Kidney tubule cell (primary cell): ENCODE measurements at places on chromosomes 5 and 9.
A peak's percentile ranks its signal among the peaks of the same experiment; 100 is the strongest.

DNA sequence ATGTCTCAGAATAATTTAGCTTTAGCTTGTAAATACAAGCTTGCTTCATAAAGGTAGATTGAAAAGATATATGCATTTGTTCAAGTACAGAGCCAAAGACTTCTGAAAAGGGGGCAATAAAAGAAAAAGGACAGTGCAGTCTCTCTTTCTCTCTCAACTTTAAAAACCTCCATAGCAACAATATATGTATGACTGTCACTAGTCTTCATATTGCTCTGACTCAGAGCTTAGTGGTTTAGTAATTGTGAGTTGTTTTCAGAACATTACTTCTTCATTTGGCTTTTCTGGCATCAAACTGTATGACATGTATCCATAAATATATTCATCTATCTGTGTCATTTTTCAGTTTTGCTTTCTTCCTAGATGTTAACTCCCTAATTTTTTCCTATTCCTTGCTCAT lies 194.6 kb upstream of the KIF2A start:
- DNase-seq: no peak

DNA sequence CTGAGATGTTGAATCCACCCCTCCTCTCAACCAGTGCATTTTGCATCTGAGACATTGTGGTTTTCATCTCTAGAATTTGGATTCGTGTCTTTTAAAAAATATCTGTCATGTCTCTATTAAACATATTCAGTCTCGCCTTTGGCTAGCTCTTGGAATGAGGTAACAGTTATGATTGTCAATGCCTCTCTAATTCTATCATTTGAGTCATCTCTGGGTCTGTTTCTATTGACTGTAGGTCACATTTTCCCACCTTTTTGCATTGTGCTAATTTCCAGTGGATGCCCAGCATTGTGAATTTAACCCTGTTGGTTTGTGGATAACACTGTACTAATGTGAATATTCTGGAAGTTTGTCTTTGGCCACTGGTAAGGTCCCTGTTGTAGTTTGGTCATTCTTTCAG lies 8.4 kb upstream of the SLC6A3 start:
- no peak for DNase-seq

DNA sequence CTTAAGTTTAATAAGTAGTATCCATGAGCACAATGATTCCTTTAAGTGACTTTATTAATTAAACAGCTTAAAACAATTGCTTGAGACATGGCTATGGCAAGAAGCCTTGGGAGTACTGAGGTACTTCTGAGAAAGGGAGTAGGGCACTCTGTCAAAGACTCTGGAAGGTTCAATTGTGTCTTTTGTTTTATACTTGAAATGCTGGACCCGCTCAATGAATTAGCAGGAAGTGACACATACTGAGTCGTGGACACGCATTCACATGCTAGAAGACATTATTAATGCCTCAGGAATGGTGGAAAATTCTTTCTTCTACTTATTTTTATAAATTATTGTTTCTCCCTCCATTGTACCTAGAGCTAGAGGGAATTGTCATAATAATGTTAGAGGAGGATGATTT lies 347.3 kb upstream of the ZNF608 start:
- DNase-seq: peak; percentile 92

DNA sequence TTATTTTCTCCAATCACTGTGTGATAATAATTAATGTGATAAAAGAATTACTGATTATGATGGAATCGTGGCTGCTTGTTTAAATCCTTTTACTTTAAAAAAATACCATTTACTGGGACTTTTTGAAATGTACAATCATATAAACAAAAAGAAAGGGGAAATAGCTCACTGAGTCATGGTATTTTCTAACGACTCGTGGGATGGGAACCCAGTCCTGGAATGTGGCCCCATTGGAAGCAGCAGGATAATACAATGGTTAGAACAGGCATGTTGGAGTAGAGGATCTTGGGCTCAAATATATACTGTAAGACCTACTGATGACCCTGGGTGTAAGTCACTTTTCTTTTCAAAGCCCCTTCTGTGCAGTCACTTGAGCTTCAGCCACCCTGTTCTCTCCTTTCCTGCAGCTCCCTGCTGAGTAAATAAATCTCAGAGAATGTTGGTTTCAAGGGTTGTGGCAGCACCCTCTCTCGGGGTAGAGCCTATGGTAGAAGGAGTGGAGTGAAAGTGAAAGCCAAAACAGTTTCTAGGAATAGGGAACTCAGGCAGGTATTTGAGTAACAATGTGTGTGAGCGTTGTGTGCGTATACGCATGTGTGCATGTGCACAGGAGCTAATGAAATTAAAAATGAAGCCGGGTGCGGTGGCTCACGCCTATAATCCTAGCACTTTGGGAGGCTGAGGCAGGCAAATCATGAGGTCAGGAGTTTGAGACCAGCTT lies 40.8 kb upstream of the LARP1 start:
- DNase-seq: peak; percentile 76

GRCh38 chr9:84811072-84811750 lies 141.7 kb downstream of the NTRK2 start:
- DNase-seq: no peak

DNA sequence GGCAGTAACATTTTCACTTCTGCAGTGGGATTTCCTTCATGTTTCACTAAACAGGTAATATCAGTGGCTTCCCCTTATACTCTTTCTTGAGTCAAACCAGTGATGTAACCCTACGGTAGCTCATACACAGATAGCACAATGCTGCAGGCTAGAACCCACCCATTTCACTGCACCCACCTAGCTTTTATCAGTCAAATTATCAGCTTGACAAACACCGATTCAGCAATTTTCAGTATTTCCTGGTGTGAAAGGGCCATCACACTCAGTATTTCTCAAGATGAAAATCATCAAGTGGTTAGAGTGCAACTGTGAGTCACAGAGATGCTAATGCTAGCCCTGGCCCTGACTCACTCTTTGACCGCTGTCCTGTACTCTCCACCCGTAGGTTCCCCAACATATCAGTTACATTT lies 242.3 kb upstream of the PTGER4 start:
- DNase-seq: peak; percentile 81

GRCh38 chr5:179797741-179798140 lies 4.0 kb downstream of the LTC4S start:
- DNase-seq: no peak

- DNase-seq: no peak
Measured at GRCh38 chr5:69011910-69012309, 81.9 kb upstream of the SLC30A5 start.

DNA sequence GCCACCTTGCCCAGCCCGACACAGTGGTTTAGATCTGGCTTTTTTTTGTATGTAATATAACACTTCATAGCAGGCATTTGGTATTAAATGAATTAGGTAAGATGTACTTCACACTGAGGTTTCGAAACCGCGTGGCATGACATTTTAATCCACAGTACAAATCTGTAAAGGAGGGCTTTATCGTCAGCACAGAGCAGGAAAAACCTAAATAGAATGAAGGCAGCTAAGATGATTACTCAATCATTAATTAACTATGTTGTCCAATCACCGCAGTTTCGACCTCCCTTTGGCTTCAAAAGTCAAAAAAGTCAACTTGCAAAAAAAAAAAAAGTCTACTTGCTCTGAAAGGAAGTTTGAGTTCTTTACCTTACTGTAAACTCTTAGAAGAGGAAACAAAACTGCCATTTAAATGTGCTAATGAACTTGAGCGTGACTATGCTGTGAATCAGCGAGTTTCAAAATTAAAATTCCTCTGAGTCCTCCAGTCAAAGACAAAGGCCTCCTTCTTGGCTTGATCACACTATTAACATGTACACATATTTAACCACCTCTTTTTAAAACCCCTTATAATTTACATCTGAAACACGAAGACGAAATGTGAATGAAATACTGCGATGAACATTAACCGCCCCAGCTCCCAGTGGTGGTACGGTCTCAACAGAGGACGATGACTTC lies 698 bp upstream of the SEC24A start:
- peak; percentile 82 for DNase-seq

- no peak for DNase-seq
Measured at GRCh38 chr5:4941161-4941560, 199.0 kb upstream of the ADAMTS16 start.

GRCh38 chr5:31720811-31721345 lies 81.9 kb downstream of the PDZD2 start:
- DNase-seq: no peak

DNA sequence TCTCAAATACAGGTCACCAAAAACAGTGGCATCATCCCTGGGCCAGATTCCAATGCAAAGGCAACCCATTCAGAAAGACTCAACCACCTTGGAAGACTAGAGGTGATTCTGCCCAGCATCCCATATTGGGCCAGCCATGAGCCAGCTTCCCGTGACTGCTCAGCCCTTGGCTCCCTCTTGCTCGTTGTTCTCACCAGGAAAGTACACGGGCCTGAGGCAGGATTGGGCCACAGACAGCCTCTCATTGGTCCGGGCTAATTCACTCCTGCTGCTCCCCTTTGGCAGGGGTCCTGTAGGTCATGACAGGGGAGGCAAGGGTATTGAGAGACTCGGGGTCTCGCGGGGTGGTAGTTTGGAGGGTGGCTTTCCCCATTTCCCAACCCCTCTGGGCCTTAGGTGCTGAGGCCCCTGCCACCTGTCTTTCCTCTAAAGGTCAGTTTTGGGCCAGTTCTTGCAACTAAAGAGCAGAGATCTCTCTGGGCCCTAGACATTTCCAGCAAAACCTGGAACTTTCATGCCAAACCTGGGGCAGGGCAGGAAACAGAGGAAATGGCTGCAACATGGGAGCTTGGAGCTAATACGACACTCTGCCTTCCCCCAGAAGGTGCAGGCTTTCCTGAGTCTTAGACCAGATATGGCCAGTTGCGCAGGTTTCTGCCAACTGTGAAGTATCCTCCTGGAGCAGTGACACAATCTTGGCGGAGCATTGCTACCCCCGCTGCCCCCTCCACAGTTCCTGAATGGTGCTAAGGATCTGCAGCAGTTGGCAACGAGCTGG lies 22.0 kb upstream of the FGFR4 start:
- no peak for DNase-seq

GRCh38 chr5:145902421-145902820 lies 29.6 kb upstream of the GRXCR2 start:
- no peak for DNase-seq

- DNase-seq: peak; percentile 23
Measured at GRCh38 chr9:76415731-76416130, 21.5 kb upstream of the RFK start.

- no peak for DNase-seq
Measured at GRCh38 chr5:152568016-152568415, 162.9 kb upstream of the NMUR2 start.

- DNase-seq: no peak
Measured at GRCh38 chr5:132841305-132841704, 10.9 kb upstream of the SHROOM1 start.

- peak; percentile 70 for DNase-seq
Measured at GRCh38 chr9:131739959-131740648, at the start of gene RAPGEF1. RAPGEF1 (minus strand) TSS chr9:131740076; CDS start chr9:131739830, 246 bp downstream.
